Neuronal stem cell (in vitro differentiated cells): ENCODE measurements at places on chromosomes 2 and 18.

DNA sequence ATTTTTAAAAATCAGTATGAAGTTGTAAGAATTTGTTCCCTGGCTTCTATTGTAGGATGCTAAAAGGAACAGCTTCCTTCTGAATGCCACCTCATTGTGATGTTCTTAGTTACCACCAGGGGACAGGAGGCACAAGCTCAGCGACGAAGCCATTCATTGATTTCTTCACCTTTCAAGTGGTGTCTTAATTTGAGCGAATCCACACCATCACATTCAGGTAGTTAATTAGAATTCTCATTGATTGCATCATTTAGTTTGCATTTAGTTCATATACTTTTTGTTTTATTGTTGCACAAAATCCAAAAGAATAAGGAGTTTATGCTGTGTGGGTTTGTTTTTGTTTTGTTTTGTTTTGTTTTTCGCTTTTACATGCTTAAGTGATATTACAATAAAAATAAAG lies 23.1 kb downstream of the CYP27C1 start:
- H3K4me3 ChIP-seq: no peak overlapping the region
- H3K27ac ChIP-seq: no peak overlapping the region
- H3K4me1 ChIP-seq: no peaks in the 10 kb centered on the region
- H3K36me3 ChIP-seq: peaks cover 7% of the 10 kb centered on the region

- H3K27me3 ChIP-seq: no peaks in the 10 kb centered on the region
- no peaks in the 10 kb centered on the region for H3K36me3 ChIP-seq
- DNase-seq: no peak
- no peak overlapping the region for H3K27ac ChIP-seq
- no peak overlapping the region for H3K4me3 ChIP-seq
Measured at GRCh38 chr2:129793431-129793902, 186.0 kb upstream of the RAB6C start.

DNA sequence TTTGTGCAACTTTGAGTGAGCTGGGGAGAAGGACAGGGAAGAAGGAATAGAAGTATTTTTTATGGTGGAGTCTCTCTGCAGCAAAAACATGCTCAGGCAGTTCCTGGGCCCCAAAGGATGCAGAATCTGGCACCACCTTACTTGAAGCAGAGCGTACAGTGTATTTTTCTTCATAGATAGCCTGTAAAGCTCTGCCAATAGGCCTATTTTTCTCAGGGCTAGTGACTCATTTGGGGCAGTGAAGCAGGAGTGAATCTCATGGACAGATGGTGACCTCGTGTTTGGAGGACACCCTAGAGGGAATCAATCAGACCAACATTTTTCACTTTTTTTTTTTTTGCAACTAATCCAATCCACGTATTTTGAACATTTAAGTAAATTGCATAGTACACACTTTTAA lies 268.1 kb upstream of the CXCR4 start:
- no peak overlapping the region for H3K4me3 ChIP-seq
- H3K4me1 ChIP-seq: no peaks in the 10 kb centered on the region
- no peak overlapping the region for H3K27ac ChIP-seq
- DNase-seq: no peak
- H3K27me3 ChIP-seq: no peaks in the 10 kb centered on the region

DNA sequence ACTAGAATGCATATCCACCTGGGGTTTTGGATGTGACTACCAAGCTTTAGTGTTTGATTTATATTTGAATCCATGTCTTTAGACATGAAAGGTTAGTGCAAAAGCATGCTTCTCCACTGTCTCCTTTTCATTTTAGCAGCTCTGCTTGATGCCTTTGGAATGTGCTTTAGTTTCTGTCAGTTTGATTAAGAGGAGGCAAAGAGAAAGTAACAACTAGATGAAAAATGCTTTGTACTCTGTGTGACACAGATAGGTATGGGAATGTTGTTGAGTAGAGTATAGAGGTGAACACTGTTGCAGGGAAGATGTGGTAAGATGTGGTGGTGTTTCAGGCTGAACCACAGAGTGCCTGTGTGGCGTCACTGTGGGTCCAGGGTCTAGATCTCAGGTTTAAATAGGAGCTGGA lies 19.8 kb downstream of the PIK3C3 start:
- H3K4me3 ChIP-seq: no peak overlapping the region
- H3K4me1 ChIP-seq: no peaks in the 10 kb centered on the region

GRCh38 chr2:10659898-10660568 lies 29.7 kb downstream of the NOL10 start:
- peak; percentile 35 for DNase-seq
- no peak overlapping the region for H3K4me3 ChIP-seq
- no peak overlapping the region for H3K27ac ChIP-seq
- H3K27me3 ChIP-seq: no peaks in the 10 kb centered on the region

DNA sequence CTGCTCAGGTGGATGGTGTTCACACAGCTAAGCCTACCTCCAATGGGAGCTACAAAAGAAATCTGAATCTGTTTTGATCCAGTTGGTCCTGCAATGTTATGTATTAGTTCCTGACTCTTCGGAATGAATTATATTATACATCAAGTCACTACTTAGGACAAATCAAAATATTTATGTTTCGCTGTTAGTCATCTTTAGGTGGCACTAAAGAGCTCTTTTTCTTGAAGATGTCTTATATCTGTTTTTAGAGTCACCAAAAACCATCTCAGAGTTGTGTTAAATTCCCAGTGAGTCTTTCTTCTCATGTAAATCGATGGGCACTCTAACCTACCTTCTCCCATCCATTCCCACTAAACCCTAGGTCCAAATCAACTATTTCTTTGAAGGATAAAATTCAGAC lies 2.2 kb downstream of the DNER start:
- no peaks in the 10 kb centered on the region for H3K36me3 ChIP-seq
- DNase-seq: no peak
- peaks cover 30% of the 10 kb centered on the region for H3K27me3 ChIP-seq
- no peak overlapping the region for H3K27ac ChIP-seq
- H3K4me1 ChIP-seq: peaks cover 4% of the 10 kb centered on the region

DNA sequence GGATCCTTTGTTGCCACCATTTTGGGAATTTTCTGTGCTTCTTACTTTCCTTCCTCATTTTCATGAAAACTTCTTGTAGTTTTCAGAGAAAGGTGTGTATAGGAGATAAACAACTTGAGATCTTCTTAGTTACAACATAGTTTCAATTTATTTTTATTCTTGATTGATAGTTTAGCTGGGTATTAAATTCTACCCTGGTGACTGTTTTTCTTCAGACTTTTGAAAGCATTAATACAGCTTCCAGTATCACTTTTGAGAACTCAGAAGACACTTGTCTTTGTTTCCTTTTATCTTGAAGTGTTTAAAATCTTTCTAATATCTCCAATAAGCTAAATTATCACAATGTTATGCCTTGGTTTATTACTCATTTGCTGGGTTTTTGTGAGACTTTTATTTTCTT lies 167.5 kb upstream of the DPP10 start:
- no peak for DNase-seq
- no peaks in the 10 kb centered on the region for H3K27me3 ChIP-seq
- no peak overlapping the region for H3K27ac ChIP-seq
- H3K4me3 ChIP-seq: no peak overlapping the region
- no peaks in the 10 kb centered on the region for H3K4me1 ChIP-seq

DNA sequence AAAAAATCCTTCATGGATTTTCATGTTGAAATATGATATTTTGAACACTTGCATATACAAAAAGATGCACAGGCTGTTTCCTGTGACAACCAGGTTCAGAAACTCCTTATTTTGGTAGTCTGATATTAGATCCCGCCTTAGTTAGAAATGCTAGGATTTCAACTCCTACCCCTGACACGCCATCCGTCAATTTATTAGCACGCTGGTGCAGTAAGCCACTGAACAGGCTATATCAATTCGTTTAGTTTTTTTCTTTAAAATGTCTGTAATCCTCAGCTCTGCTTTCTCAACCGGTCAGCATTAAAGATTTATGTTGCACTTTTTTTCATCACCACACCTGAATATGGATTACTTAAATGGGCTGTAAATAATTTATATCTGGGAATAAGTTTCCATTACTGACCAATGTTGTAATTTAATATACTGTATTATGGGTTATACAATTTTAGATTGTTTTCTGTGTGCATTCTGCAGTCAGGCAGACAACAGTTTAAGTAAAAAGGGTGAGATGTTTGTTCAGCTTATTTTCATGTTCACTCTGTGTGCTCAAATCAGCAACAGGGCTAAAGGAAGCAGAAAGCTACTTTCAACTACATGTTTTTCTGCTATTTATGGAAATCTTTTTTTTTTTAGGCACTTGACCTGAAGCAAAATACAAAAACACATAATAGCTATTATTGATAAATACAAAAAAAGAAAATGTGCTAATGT lies 227.7 kb downstream of the ARHGAP15 start:
- H3K27me3 ChIP-seq: no peaks in the 10 kb centered on the region
- H3K4me1 ChIP-seq: no peaks in the 10 kb centered on the region
- H3K36me3 ChIP-seq: no peaks in the 10 kb centered on the region
- no peak for DNase-seq
- no peak overlapping the region for H3K4me3 ChIP-seq

DNA sequence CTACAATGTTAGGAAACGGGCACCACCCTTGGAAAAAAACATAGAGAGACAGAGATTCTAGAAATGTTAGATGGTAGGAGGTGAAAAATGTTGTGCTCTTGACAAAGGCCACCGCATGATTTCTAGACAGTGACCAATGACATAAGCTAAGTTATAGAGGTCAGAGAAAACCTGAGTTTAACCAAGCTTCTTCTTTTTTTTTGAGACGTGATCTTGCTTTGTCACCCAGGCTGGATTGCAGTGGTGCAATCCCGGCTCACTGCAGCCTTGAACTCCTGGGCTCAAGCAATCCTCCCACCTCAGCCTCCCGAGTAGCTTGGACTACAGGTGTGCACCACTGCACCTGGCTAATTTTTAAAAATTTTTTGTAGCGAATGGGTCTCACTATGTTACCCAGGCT lies 13.0 kb downstream of the FER1L5 start:
- H3K36me3 ChIP-seq: no peaks in the 10 kb centered on the region
- no peaks in the 10 kb centered on the region for H3K27me3 ChIP-seq
- DNase-seq: no peak
- no peak overlapping the region for H3K4me3 ChIP-seq
- no peak overlapping the region for H3K27ac ChIP-seq

GRCh38 chr2:224520064-224520463 lies 65.1 kb downstream of the CUL3 start:
- H3K27me3 ChIP-seq: no peaks in the 10 kb centered on the region
- H3K27ac ChIP-seq: no peak overlapping the region
- no peak for DNase-seq
- H3K4me1 ChIP-seq: no peaks in the 10 kb centered on the region

GRCh38 chr2:64260817-64261216 lies 116.6 kb upstream of the PELI1 start:
- no peaks in the 10 kb centered on the region for H3K27me3 ChIP-seq
- peaks cover 7% of the 10 kb centered on the region for H3K4me1 ChIP-seq
- H3K36me3 ChIP-seq: no peaks in the 10 kb centered on the region
- DNase-seq: no peak

DNA sequence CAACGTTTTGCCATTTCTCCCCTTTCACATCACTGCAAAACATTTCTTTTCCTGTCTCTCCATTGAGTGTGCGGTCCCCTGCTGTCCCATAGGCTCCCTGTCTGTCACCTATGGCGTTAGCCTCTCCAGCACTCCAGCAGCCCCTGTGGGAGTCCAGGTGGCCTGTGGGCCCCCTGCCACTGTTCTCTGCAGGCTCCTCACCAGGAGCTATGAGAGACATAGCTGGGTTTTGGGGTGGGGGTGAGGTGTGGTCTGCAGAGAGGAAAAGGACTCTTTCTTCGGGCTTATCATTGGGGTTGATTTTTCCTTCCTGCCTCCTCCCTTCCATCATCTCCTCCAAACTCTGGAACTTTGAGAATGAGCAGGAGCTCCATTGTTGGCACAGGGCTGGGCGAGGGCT lies 36.1 kb upstream of the IGFBP5 start:
- no peak for DNase-seq
- no peak overlapping the region for H3K27ac ChIP-seq
- H3K4me1 ChIP-seq: peaks cover 3% of the 10 kb centered on the region
- H3K27me3 ChIP-seq: no peaks in the 10 kb centered on the region
- no peak overlapping the region for H3K4me3 ChIP-seq

DNA sequence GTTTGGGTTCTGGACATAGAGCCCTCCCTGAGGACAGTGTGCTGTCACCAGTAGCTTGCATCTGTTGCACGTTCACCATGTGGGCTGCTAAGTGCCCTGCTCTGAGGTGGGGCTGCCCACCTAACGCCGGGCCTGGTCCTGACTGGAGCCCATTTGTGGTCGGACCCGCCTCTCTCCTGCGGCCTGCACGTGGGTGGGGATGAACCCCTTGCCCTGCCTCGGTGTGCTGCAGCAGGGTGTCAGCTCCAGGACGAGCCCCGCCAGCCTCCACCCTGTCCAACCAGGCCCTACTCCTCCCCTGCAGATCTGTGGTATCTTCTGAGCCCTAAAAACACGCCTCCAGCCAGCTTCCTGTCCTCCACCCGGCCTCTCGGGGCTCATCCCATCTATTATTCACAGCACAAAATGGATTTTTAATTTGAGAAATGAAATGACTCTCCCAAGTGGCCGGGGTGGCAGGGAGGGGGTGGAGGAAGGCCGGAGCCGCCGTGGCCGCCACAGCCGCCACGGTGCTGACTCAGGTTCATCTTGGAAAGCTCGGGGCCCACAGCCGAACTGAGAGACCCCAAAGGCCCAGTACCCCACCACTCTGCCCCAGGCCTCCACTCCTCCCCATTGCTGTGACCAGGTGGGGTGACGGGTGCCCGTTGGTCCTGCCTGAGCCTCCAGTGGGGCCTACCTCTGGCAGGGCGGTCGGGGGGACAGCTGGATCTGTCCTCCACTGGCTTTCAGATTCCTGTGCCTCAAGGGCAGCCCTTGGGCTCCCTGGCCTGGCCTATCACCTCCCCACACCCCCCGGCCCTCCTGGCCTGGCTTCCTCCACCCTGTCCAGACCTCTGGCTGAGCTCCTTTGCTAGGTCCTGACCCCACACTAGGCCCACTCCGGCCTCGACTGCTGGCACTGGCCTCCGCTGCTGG lies 2.8 kb upstream of the ECEL1 start:
- H3K36me3 ChIP-seq: no peaks in the 10 kb centered on the region
- H3K27ac ChIP-seq: no peak overlapping the region
- H3K27me3 ChIP-seq: peaks cover 29% of the 10 kb centered on the region
- H3K4me1 ChIP-seq: peaks cover 3% of the 10 kb centered on the region
- H3K4me3 ChIP-seq: peak overlapping the region; percentile 31

DNA sequence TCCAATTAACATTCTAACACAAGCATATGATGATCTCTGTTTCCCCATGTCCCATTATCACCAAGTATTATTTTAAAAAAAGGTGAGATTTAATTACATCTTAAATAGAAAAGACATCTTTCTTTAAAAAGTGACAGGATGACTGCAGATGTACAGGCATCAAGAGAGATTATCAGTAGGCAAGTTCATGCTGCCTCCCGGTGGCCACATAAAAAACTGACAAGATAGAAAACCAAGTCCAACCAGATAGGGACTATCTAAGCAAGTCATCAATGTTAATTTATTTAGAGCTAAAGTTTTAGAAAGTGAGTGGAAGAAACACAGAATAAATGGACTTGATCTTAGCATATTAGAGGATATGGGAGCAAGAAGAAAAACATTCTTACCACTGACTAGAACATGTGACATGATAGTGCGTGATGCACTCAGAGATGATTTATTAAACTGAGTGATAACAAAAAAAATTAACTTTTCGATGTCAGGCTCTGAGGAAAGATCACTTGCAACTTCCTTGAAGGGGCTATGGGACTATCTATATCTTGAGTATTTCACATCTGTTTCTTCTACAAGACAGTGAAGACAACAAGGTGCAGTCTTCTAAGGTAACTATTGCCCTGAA lies 5.4 kb upstream of the TDRD15 start:
- H3K27me3 ChIP-seq: no peaks in the 10 kb centered on the region
- no peaks in the 10 kb centered on the region for H3K36me3 ChIP-seq

GRCh38 chr2:232418466-232419244 lies 12.0 kb downstream of the ALPG start:
- DNase-seq: no peak
- no peaks in the 10 kb centered on the region for H3K36me3 ChIP-seq
- peaks cover 58% of the 10 kb centered on the region for H3K27me3 ChIP-seq
- no peak overlapping the region for H3K27ac ChIP-seq
- H3K4me1 ChIP-seq: peaks cover 13% of the 10 kb centered on the region
